ENCODE measurements at places on chromosomes 3 and 15.

- DNase-seq, result no peak
Observed at GRCh38 chr15:34943711-34944110, 25.8 kb downstream of the AQR start.

DNA sequence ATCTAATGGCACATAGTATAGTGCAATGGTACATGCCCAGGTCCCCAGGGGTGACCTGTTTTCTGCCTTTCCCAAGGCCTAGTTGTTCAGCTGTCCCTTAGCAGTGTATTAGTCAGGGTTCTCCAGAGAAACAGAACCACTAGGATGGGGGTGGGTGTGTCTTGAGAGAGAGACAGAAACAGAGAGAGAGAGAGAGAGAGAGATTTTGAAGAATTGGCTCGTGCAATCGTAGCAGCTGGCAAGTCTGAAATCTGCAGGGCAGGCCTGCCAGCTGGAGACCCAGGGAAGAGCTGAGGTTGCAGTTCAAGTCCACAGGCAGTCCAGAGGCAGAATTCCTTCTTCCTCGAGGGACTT, 90.6 kb upstream of the RNF7 start:
- no peak for DNase-seq

DNA sequence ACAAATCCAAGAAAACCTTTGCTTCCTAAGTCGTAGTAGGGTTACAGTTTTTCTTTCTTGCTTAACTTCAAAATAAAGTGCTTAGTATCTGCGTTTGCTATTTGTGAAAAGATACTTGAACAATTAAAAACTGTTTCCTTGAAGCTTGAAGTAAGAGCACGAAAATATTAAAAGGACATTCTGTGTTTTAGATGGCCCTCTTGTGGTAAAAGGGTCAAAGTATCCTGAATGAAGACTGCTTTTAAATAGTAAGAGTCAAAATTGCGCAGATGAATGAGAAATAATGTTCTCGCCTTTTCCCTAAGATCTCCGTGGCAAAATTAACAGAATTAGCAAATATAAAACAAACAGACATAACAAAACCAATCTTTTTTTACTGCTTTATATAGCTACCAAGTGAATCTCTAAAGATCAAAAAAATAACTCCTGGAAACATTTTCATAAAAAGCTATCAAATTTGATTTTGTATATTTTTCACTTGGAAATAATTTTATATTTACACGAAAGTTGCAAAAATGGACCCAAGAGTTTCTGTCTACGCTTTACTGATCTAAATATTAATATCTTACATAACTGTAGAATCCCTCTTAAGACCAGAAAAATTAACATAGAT, 175.4 kb downstream of the MBNL1 start:
- peak; percentile 80 for DNase-seq

DNA sequence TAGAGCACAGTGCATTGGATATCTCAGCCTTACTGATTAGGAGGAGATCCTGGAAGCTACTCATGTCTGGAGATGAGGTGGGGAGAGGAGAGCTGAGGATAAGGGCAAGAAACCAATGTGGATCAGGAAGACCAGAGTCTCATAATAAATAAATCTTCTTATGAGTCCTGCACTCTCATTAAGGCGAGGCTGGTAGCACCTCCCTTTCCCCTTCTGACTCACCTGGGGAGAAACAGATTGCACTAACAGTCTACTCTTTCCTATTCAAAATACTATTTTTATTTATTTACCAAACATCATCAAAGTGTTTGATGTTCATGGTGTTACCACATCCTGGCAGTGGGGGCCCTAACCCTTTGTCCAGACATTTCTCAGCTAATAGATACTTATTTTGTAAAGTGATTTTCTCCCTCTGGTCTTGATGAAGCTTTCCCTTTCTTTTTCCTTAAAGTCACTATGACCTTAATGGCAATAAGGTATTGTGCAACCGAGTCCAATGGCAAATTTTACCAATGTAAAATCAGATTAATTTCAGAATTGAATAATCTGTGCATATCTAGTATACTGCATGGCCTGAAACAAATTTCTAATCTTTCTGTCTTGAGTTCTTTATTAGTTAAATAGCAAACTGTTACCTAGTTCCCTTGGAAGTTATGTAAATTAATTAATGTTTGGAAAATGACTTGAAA, 81.1 kb downstream of the IQCH start:
- no peak for DNase-seq

- no peak for DNase-seq
Observed at GRCh38 chr3:50464569-50464968, 38.9 kb downstream of the CACNA2D2 start.

- DNase-seq, result no peak
Observed at GRCh38 chr3:9130345-9131305, 118.8 kb downstream of the SRGAP3 start.

DNA sequence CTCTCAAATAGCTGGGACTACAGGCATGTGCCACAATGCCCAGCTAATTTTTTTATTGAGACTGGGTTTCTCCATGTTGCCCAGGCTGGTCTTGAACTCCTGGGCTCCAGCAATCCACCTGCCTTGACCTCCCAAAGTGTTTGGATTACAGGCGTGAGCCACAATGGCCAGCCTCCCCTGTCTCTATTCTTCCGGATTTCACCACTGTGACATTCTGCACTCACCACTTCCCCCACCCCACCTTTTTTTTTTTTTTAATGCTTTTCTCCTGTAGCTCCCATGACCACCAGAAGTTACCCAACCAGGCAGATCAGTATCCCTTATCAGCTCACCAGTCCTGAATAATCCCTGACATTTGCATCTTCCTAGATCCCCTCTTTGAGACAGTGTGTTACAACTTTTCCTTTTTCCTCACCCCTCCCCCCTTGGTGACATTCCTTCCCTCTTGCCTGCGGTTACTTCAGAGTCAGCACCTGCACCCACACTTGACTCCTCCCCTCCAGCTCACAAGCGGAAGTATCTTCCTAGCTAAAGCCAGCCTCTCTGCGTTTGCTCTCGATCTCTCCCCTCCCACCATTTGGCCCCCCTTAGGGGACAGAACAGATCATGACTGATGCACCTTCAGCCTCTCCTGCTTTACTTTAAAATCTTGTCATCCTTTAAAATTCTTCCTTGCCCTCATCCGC, 13.5 kb upstream of the ZNF592 start:
- DNase-seq, result peak; percentile 88

Data from hematopoietic multipotent progenitor cell (in vitro differentiated cells).